ENCODE measurements at places on chromosomes 3 and 15.

- DNase-seq, result no peak
Measured at GRCh38 chr3:26682406-26682805, 59.8 kb downstream of the LRRC3B start.

DNA sequence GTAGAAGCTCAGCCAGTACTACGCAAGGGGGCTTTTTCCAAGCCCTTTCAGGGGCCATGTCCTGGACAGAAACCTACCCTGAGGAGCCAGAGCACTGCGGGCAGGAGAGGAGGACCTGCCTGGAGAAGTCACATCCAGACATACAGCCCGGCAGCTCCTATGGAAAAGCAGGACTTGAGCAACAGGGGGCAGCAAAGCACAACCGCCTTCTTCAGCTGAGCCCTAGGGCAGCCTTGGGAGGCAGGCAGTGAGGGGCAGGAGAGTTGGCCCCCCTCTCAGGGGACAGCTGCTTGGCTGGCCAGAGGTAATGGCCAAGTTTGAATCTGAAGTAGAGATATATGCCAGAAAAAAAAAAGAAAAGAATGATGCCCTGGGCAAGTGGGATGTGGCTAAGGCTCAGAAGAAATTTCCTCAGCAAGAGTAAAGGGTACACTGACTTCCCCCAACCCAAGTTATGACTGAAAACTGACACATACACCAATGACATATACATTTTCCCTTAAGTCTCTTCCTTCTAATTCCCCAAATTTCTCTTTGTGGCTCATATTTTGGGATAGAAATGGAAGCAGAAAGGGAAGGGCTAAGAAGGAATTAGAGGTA, 56.9 kb downstream of the CYP19A1 start:
- DNase-seq, result peak; percentile 42

DNA sequence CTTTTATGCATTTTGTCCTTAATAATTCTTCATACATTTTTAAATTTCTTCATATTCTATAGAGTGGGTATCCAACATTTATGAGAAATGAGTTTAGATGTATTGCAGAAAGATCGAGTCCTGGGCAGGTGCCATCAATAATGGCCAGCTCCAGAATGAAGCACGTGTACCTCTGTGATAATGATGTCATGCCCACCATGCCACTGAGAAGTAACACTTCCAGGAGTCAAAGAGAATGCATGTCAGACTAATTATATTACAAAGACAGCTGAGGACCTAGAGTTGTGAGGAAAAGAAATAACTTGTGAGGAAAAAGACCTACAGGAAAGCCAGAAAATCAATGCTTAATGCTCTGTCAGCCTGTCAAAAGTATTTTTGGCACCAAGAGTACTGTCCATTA, 157.4 kb upstream of the P2RY1 start:
- DNase-seq, result no peak

GRCh38 chr15:27222479-27222878, 251.5 kb downstream of the GABRG3 start:
- no peak for DNase-seq

GRCh38 chr15:49225572-49226281, 55.7 kb downstream of the GALK2 start:
- no peak for DNase-seq

- no peak for DNase-seq
Measured at GRCh38 chr15:93345981-93346380, 257.0 kb upstream of the RGMA start.

DNA sequence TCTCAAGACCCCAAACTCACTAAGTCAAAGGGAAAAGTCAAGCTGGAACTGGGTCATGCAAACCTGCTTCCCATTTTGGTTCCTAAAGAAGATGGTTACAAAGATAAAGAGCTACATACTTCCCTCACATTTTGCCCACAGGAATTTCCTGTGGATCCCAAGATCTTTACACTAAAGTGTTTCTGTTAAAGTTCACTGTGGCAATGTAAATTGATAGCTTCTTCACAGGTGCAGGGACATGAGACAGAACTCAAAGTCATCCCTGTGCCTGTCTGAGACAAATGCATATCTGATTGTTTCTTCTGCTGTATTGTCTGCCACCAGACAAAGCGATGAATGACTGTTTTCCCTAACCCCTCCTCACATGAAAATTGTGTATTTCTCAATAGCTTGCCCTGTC, 567.8 kb downstream of the ZIC1 start:
- DNase-seq, result no peak

DNA sequence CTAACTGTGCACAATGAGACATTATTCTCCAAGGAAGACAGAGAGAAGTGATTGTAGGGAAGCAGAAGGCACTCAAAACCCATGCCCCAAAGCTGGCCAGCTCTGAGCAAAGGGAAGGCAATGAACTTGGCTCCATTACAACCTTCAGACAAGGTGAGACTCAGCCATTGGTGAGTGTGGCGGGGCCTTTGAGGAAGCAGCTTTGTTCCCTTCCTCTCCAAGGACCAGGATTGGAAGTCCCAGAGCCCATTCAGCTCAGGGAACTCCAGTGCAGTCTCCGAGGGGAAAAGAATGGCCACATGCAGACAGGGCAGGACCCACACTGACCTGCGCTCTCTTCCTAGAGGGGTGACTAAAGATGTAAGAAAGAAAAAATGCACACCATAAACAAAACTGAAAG, 23.1 kb downstream of the HEG1 start:
- DNase-seq, result no peak

DNA sequence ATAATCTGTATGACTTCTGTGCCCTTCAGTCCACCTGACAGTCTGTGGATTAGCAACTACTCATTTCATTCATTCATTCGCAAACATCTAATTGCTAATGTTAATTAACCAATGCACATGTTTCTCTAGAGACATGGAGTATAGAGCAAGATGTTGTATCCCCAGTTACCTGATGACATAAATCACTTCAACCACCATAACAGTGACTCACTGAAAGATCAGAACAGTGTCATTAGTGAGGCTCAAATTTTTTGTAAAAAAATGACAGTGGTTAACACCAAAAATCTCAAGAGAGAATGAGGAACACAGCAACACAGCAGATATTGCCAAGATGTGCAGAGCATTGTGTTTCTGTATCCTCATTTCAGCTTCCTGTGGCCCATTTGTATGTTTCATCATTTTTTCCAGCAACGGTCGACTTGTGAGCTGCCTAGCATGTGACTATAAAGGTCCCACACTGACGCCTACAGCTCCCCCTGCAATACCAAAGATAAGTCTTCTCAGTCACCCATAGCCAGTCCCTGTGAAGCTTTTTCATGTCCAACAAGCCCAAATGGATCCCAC, 3.7 kb upstream of the PLD1 start:
- no peak for DNase-seq

- no peak for DNase-seq
Measured at GRCh38 chr15:25329696-25330095, 109.1 kb downstream of the UBE3A start.

- no peak for DNase-seq
Measured at GRCh38 chr15:64110950-64111678, 15.3 kb downstream of the SNX1 start.

GRCh38 chr15:51846066-51846462, 16.6 kb downstream of the TMOD3 start:
- DNase-seq, result no peak

- DNase-seq, result no peak
Measured at GRCh38 chr3:114834175-114834940, 312.7 kb downstream of the ZBTB20 start.

DNA sequence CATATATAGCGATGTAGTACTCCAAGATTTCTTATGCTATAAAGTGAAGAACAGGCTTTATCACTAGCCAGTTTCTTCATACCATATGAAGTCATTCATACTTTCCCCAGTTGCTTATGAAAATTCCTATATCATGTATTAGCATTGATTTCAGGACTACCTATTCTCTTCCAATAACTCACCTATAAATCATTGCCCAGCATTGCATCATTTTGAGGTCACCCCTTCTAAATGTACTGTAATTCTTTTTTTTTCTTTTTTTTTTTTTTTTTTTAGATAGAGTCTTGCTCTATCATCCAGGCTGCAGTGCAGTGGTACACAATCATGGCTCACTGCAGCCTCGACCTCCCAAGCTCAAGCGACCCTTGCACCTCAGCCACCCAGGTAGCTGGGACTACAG, 27.1 kb downstream of the RTP3 start:
- DNase-seq, result no peak

GRCh38 chr15:41043276-41043951, 72.7 kb downstream of the INO80 start:
- DNase-seq, result no peak

DNA sequence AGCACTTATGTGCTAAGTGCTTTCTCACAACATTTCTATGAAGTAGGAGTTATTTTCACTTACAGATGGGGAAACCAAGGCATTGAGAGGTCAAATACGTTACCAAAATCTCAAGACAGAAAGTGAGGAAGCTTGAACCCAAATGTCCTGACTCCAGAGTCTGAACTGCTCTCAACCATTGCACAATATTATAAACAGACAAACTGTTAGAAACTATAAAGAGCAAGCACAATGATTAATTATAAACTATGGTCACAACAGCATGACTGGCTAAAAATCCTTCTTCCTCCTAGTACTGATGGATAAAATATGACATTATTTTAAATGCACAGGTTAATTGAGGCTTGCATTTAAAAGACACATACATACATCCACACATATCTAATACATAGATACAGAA, 77.9 kb upstream of the ASB14 start:
- no peak for DNase-seq

DNA sequence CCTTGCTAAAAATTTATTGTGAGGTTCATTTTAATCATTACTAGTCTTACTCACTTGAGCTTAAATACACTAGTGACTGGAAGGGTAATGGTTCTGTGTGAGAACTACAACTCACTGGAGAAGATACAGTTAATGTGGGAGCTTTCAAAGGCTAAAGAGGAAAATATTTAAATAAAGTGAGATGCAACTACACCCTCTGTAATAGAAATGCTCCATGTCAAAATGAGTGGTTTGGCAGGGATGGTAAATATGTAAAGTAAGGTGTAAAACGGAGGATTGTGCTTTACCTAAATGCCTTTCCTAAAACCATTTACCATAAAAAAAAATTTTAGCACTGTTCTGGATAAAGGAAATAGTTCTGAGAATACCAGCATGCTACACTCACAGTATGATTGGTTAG, 15.3 kb downstream of the LRRC57 start:
- no peak for DNase-seq

DNA sequence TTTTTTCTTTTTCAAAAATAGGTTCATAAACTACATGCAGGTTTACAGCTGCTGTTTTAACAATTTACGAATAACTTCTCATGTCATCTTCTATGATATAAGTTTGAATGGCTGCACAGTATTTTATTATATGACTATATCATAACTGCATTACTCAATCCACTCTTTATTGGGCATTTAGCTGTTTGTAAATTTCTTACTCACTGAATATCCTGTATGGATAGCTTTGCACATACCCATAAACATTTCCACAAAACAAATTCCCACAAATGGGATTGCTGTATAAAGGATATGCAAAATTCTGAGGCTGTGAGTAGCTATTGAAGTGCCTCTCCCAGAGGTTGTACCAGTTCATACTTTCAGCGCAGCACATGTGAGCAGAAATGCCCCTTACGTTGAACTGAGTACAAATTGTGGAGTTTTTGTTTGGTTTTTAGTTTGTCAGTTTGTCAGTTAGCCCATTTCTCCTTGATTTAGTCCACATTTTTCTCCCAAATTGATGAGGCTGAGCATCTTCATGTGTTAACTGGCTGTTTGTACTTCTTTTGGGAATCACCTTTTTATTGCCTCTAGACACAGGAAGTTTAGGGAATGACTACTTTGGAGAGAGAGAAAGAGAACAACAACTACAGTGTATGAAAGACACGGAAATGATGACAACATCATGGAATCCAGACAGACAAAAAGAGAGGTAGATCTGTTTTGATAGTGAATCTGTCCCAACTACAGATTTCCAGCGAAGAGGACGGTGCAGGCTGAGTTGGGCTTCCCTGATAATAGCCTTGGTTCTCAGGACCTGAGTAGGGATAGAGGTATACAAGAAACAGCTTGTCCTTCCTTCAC, 24.8 kb downstream of the TTC23 start:
- no peak for DNase-seq

DNA sequence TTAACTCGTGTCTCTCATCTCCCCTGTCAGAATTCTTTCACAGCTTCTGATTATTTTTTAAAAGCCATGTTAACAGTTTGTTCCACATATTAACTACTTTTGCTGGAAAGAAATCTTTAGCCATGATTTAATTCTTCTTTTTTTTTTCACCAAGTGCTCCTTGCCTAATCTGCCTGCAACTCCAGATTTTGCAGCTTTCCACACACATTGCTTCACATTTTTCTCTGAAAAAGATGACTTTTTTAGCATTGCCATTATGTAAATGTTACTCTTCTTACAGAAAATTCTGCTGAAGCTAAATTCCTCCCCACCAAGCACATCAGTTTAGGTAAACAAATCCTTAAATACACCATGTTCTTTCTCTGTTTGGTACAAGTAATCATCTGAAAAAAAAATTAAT, 23.4 kb upstream of the PPARG start:
- no peak for DNase-seq

GRCh38 chr3:33513262-33513863, 73.2 kb upstream of the UBP1 start:
- DNase-seq, result no peak

DNA sequence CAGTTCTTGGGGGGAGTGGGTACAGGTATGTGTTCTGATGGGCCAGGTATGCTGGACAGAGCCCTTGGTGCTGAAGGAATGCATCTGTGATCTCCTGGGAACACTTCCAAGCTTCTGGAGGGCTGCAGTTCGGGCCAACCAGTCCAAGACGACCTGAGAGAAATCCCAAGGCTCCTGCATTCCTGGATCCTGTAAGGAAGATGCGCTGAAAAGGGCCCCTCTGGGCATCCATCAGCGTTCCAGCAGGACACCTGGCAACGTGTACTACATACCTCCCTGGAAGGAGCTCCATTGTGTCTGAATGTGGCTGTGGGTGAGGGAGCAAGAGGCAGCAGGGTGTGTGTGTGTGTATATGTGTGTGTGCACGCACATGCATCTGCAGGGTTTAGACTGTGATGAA, 144.7 kb downstream of the FAM43A start:
- DNase-seq, result no peak

DNA sequence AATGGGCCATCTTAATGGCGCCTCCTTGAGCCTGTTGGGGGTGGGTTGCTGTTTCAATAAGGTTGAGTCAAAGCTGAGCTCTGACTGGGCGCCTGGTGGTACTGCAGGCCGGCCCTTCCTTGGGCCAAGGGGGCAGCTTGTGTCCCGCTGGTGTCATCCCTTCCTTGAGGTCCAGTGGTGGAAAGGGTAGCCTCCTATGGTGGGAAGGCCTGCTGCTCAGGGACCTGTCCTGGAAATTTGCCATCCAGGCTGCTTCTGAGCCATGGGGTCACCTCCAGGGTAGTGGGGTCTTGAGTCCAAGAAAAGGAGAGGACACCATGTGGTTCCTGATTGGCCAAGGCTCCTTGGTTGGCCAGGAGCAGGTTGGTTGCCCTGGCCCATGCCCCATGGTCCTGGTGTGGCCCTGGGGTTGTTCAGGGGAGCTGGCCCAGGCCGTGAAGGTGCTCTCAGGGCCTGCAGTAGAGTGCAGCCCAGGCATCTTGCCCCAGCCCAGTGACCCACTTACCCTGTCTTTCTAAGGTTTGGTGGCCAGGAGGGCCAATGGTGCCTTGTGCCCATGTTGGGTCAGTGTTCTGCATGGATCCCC, 188.7 kb downstream of the UBE3A start:
- no peak for DNase-seq

All from D721Med (cell line).